ENCODE measurements at places on chromosomes 2 and 18. TPM values are rescaled to one million over a fixed set of nuclear protein-coding genes. Genes with fewer than 3 reads are reported as not detected.

DNA sequence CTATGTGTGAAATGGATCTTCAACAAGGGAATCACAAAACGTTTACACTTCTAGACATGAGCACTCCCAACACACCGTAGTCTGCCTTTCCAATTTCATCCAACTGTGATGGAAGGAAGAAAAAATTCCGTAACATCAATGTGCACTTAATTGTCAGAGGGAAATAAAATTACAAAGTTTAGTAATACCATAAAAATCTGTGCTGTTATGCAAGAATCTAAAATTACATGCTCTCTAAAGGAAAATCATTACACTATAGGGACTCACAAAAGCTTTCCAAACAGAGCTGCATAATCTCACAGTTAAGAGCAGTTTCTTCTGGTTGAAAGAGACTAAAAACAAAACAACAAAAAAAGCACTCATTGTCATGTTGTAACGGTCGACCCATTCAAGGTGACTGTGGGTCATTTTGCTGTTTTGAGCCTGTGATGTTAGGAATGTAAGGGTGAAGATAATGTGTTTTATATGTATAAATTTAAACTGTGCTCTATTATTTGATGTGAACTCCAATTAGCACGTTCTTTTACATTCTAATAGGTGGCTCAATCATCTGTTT lies 698.0 kb downstream of the TDRD15 start:
- no peak for DNase-seq
- H3K27me3 ChIP-seq: no peaks in the 10 kb centered on the region

GRCh38 chr2:233424154-233424951 lies 70.1 kb downstream of the DGKD start:
- H3K27me3 ChIP-seq: no peaks in the 10 kb centered on the region
- H3K36me3 ChIP-seq: no peaks in the 10 kb centered on the region
- peak; percentile 62 for DNase-seq
- H3K4me1 ChIP-seq: peaks cover 28% of the 10 kb centered on the region

DNA sequence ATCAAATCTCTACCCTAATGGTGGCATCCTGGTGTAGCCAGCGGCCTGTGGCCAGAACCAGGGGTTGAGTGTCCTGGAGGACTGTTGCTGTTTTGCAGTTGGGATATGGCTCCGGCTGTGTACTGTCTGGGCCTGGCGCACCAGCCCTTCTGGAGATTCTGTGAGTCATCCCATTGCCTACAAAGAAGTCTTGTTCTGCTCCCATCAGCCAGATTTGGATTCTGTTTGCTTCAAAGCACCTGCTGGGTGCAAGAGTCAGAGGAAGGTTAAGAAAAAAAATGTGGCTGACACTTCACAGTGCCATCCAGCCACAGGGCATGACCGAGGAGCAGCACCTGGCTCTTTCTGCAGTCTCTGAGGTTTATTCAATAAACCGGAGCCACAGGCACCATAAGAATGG lies 41.0 kb upstream of the ASAP2 start:
- H3K27ac ChIP-seq: no peak overlapping the region
- DNase-seq: no peak
- H3K4me3 ChIP-seq: no peak overlapping the region
- no peaks in the 10 kb centered on the region for H3K36me3 ChIP-seq
- H3K27me3 ChIP-seq: no peaks in the 10 kb centered on the region
- peaks cover 24% of the 10 kb centered on the region for H3K4me1 ChIP-seq

DNA sequence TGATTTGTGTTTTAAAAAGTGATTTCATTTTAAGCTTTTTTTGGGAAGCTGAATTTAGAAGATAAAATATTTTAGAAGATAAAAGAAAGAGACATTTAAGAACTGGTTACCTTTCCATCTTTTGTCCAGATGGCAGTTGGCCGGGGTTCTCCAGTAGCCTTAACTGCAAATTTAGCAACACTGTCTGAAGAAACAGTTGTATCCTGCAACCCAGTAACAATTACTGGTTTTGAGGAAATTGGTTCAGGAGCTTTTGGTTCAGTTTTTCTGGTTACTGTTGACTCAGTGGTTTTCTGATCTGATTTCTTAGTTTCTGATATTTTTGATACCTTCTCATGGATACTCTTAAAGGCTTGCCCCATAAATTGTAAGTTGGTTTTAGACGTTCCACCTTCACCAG lies 49.9 kb downstream of the PLEKHA3 start:
- no peak overlapping the region for H3K4me3 ChIP-seq
- H3K36me3 ChIP-seq: peaks cover 45% of the 10 kb centered on the region
- peaks cover 5% of the 10 kb centered on the region for H3K4me1 ChIP-seq
- H3K27me3 ChIP-seq: no peaks in the 10 kb centered on the region
- no peak overlapping the region for H3K27ac ChIP-seq

- H3K27ac ChIP-seq: peak overlapping the region; percentile 88
- H3K4me3 ChIP-seq: peak overlapping the region; percentile 65
- no peaks in the 10 kb centered on the region for H3K36me3 ChIP-seq
Measured at GRCh38 chr2:44748-45341, 1.5 kb downstream of the FAM110C start.

DNA sequence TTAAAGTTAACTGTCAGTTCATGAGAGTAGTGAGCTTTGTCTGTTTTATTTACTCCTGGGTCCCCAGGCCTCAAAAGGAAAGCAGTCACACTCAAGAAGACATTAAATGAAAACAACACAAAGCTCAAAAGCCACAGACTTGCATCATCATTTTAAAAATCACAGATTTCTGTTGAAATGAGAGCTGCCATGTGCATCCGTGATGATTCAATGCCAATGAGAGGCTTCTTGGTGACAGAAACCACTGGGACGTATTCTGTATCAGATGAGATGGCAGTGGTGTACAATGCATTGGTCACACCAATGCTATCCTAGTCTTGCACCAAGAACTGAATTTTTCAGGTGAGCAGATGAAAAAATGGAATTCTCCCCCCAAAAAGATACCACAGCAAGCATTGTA lies 204.8 kb downstream of the ANAPC1 start:
- no peaks in the 10 kb centered on the region for H3K27me3 ChIP-seq
- no peaks in the 10 kb centered on the region for H3K4me1 ChIP-seq
- no peaks in the 10 kb centered on the region for H3K36me3 ChIP-seq
- no peak overlapping the region for H3K27ac ChIP-seq

DNA sequence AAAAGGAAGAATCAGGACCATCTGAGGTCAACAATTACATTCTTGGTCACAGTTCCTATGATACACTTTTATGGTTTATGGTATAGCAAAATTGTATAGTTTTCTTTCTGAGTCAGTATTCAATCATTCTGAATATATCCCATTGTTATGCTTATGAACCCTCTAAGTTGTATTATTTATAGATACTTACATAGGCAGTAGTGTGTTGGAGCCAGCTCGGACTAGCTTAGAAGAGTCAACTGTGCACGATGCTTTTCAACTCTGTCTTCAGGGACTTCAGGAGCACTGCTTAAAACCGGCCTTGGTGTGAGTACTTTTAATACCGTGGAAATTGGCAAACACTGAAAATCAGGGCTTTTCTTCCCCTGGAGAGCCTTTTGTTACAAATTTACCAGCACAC lies 215.7 kb downstream of the IKZF2 start:
- no peak for DNase-seq
- no peak overlapping the region for H3K27ac ChIP-seq
- H3K4me1 ChIP-seq: peaks cover 3% of the 10 kb centered on the region
- H3K27me3 ChIP-seq: no peaks in the 10 kb centered on the region
- no peaks in the 10 kb centered on the region for H3K36me3 ChIP-seq

- H3K36me3 ChIP-seq: peaks cover 71% of the 10 kb centered on the region
- no peak overlapping the region for H3K4me3 ChIP-seq
- no peak overlapping the region for H3K27ac ChIP-seq
- H3K4me1 ChIP-seq: peaks cover 28% of the 10 kb centered on the region
- no peak for DNase-seq
Measured at GRCh38 chr2:46909771-46910419, 5.7 kb downstream of the MCFD2 start.

DNA sequence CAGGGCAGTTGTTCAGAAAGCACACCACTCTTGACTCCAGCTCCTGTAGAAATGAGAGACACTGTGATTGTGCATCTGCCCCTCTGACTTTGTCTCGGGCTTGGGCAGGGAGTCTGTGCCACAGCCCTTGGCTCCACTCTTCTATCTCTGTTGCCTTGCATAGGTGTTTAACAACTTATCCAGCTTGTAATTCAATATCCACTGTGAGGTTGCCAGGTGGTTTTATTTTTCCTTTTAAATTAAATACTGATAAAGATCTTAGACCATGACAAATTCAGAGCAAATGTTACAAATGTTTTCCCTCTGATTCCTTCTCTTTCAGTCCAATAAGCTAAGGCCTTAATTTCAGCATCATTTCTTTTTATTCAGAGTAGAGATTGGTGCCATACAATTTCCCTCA lies 421.7 kb downstream of the STK39 start:
- H3K27ac ChIP-seq: no peak overlapping the region
- H3K27me3 ChIP-seq: no peaks in the 10 kb centered on the region
- H3K4me1 ChIP-seq: no peaks in the 10 kb centered on the region

GRCh38 chr2:216871333-216871934 lies 11.6 kb upstream of the TNP1 start:
- no peaks in the 10 kb centered on the region for H3K36me3 ChIP-seq
- H3K4me3 ChIP-seq: no peak overlapping the region
- no peak for DNase-seq
- H3K27ac ChIP-seq: no peak overlapping the region
- no peaks in the 10 kb centered on the region for H3K4me1 ChIP-seq

- no peaks in the 10 kb centered on the region for H3K4me1 ChIP-seq
- H3K27me3 ChIP-seq: no peaks in the 10 kb centered on the region
- DNase-seq: no peak
- no peak overlapping the region for H3K4me3 ChIP-seq
- H3K36me3 ChIP-seq: peaks cover 53% of the 10 kb centered on the region
Measured at GRCh38 chr2:17680119-17680518, 73.5 kb downstream of the SMC6 start.

DNA sequence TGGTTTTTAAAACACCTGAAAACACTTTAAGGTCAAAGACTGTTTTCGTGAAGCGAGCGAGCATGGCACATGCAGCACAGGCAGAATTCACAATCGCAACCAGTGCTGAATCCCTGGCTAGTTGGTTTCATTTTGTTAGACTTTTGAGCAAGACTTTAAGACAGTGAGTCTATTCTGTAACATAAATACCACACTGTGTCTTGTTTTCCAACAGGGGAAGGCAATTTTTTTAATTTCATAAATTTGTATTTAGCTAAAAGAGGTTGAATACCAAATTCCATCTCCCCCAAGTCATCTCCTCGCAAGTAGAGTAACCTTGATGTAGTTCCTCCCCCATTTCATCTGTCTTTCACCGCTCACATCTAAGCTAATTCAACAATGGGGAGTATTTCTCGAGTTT lies 1.4 kb downstream of the CERKL start:
- no peaks in the 10 kb centered on the region for H3K36me3 ChIP-seq
- H3K27me3 ChIP-seq: peaks cover 14% of the 10 kb centered on the region
- no peak overlapping the region for H3K27ac ChIP-seq
- H3K4me1 ChIP-seq: peaks cover 8% of the 10 kb centered on the region
- H3K4me3 ChIP-seq: no peak overlapping the region

DNA sequence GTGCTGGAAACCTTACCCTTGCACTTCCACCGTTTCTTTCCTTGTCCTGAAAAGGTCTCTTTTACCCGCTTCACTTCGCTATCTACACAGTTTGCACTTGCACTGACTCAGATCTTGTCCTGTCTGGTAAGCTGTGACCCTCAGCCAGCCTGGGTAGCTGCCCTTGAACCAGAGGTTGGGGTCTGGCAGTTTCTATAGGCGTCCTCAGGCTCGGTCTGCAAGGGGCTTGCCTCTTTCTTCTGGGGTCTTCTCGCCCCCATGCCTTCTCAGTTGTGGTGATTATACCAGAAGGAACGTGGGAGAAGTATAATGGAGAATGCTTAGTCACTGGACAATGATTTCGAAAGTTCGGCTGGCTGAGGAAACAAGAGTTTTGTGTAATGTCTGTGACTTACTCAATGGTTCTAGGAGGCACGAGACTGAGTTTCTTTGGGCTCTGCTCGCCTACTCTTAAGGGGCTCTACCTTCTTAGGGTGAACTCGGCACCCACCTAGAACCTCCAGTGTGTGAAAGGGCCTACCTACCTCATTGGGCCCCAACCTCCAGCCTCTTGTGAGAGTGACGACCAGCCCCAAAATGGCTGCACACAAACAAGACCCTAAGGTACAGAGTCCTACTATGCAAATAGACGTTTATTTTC lies 6.9 kb upstream of the STAT1 start:
- no peaks in the 10 kb centered on the region for H3K36me3 ChIP-seq
- peaks cover 18% of the 10 kb centered on the region for H3K4me1 ChIP-seq
- no peaks in the 10 kb centered on the region for H3K27me3 ChIP-seq
- peak overlapping the region; percentile 91 for H3K4me3 ChIP-seq
- no peak for DNase-seq

DNA sequence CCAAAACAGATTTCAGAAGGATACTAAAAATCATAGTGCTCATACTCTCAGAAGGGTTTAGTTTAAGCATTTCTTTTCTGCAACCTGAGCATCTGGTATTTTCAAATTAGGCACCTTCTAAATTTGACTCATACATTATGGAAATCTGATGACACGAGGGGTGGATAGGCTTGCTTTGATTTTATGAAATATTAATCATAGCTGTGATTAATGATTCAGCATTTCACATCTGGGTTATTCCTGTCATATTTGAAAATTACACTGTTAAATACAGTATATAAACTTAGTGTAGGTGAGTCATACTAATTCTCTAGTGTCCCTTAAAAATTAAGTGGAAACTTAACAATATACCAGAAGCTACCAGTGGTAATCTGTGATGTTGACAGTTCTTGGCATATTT lies 47.7 kb downstream of the MRPS9 start:
- no peak for DNase-seq
- no peak overlapping the region for H3K4me3 ChIP-seq
- H3K36me3 ChIP-seq: peaks cover 7% of the 10 kb centered on the region
- H3K4me1 ChIP-seq: no peaks in the 10 kb centered on the region
- no peak overlapping the region for H3K27ac ChIP-seq

- no peaks in the 10 kb centered on the region for H3K27me3 ChIP-seq
- no peak for DNase-seq
- peak overlapping the region; percentile 91 for H3K27ac ChIP-seq
- peak overlapping the region; percentile 89 for H3K4me3 ChIP-seq
- no peaks in the 10 kb centered on the region for H3K36me3 ChIP-seq
Measured at GRCh38 chr2:42169874-42170521, 845 bp downstream of the EML4 start.

- no peak overlapping the region for H3K4me3 ChIP-seq
- DNase-seq: no peak
- H3K27ac ChIP-seq: no peak overlapping the region
- peaks cover 100% of the 10 kb centered on the region for H3K36me3 ChIP-seq
- H3K4me1 ChIP-seq: no peaks in the 10 kb centered on the region
Measured at GRCh38 chr2:237759176-237759575, 39.4 kb upstream of the RBM44 start.

- no peak overlapping the region for H3K4me3 ChIP-seq
- no peak overlapping the region for H3K27ac ChIP-seq
- no peaks in the 10 kb centered on the region for H3K27me3 ChIP-seq
- H3K36me3 ChIP-seq: no peaks in the 10 kb centered on the region
- no peaks in the 10 kb centered on the region for H3K4me1 ChIP-seq
Measured at GRCh38 chr18:54075689-54076088, 148.8 kb downstream of the MBD2 start.

- no peak overlapping the region for H3K4me3 ChIP-seq
- H3K27ac ChIP-seq: no peak overlapping the region
- no peaks in the 10 kb centered on the region for H3K36me3 ChIP-seq
Measured at GRCh38 chr2:193373120-193373519, 1178.4 kb upstream of the TMEFF2 start.

- peaks cover 28% of the 10 kb centered on the region for H3K4me1 ChIP-seq
- no peaks in the 10 kb centered on the region for H3K27me3 ChIP-seq
- H3K4me3 ChIP-seq: no peak overlapping the region
- H3K36me3 ChIP-seq: no peaks in the 10 kb centered on the region
Measured at GRCh38 chr18:56576826-56577573, 61.4 kb downstream of the TXNL1 start.

ZSCAN30 gene
- total RNA-seq: 18.8 TPM

MERTK gene
- total RNA-seq: 20.7 TPM

MYOM1 gene
- 5.0 TPM for total RNA-seq

C2orf74 gene
- total RNA-seq: 17.4 TPM

SIX3 gene
- not detected for total RNA-seq

RESP18 gene
- total RNA-seq: not detected
